ENCODE measurements at places on chromosomes 3 and 15.
A peak's percentile ranks its signal among the peaks of the same experiment; 100 is the strongest.

- no peak for DNase-seq
These were observed 229.9 kb downstream of the NR2F2 start for GRCh38 chr15:96560246-96560895.

- DNase-seq, result peak; percentile 39
These were observed 91.0 kb downstream of the FOXP1 start for GRCh38 chr3:71492566-71492965.

DNA sequence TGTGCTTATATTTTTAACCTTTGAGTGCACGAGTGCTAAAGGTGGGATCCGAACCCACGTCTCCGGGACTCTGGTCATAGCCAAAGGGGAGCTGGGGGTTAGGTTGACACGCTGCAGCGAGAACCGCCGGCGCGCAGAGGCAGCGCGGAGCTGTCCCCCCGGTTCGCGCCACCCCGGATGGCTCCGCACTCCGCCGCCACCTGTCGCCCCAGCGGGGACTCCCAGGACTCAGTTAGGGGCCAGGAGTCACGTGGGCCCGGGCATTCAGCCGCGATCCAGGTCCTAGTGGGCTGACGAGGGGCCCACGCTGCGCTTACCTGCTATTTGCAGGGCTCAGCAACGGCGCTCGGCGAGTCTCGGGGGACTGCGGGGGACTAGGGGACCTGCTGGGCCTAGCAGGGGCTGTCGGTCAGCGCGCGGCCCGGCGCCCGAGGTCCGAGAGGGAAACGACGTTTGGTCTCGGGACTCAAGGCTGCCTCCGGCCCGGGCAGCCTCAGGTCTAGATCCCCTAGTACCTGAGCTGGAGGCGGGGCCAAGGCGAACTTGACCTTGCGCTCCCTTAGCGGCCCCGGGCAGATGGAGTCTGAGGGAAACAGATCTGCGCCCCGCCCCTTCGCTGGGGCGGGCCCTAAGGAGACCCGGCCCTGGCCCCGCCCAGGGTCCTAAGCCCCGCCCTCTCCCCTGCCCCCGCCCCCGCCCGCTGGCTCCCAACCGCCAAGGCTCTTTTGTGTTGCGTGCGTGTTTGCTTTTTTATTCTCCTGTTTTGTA is at the start of gene NMNAT3:
TSS of gene NMNAT3 (minus strand) at position 585 of the 768 bp plus-strand sequence. CDS start 50,248 bp downstream, outside the sequence.
- peak; percentile 95 for DNase-seq

GRCh38 chr3:183896610-183897009 is 11.9 kb upstream of the PARL start:
- no peak for DNase-seq

- DNase-seq, result no peak
These were observed 66.1 kb upstream of the RORA start for GRCh38 chr15:61295239-61295638.

DNA sequence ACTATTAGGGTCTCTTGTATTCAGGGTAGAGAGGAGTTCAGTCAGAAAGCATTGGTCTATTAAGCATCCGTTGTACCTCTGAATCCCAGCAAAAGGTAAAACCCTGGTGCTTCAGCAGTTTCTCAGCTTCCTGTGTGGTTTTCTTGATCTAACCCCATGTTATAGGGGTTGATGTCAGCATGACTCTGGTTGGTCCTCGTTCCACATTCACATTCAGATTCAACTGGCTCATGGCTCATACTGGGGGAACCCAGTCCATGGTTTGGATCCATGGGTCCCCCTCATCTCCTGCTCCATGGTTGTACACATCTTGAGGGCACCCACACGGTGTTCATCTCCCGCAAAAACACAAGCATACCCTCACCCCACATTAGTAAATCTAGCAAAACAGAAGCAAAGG is 47.7 kb upstream of the C2CD4B start:
- DNase-seq, result no peak

DNA sequence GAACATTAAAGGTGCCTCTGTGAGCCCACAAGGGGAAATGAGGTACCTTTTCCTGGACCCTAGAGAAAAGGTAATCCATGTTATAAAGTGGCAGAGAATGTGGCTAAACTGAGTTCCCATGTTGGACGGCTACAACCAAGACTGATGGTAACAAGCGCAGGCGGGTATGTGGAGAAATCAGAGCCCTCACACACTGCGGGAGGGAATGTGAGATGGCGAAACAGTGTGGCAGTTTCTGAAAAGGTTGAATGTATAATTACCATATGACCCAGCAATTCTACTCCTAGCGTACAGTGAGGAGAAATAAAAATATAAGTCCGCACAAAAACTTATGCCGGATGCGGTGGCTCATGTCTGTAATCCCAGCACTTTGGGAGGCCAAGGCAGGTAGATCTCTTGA is 24.1 kb upstream of the SHISA5 start:
- no peak for DNase-seq

GRCh38 chr15:27669641-27670040 is 429.5 kb downstream of the OCA2 start:
- DNase-seq, result no peak

GRCh38 chr3:65905771-65906170 is 132.9 kb downstream of the MAGI1 start:
- no peak for DNase-seq

- DNase-seq, result no peak
These were observed 139.9 kb downstream of the ROBO2 start for GRCh38 chr3:77179762-77180161.

- no peak for DNase-seq
These were observed 140.1 kb downstream of the SMAD6 start for GRCh38 chr15:66841953-66842681.

GRCh38 chr3:111173328-111173900 is 101.8 kb downstream of the NECTIN3 start:
- DNase-seq, result no peak

GRCh38 chr3:72310419-72311380 is 525.8 kb upstream of the PROK2 start:
- peak; percentile 70 for DNase-seq

DNA sequence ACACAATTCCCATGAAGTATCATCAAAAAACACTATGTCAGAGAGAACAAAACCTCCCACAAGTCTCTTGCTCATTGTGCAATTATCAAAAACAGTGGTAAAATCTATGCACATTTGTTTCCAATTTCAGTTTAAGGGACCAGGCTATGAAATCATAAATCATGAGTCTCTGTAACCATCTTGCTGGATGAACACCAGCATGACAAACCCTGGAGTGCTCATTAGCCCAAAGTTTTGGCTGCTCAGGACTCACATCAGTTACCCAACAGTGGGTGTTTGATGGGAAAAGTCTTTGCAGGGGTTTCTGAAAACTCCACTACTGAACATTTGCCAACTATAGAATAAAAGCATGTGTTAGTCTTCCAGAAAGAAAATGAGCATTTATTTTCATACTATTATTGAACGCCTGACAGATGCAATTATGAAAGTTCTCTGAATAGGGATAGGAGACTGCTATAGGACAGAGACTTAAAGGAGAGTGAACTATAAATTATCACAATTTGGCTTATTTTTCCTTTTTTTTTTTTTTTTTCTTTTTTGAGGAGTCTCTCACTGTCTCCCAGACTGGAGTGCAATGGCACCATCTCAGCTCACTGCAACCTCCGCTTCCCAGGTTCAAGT is 240.8 kb upstream of the KCNMB2 start:
- DNase-seq, result no peak

DNA sequence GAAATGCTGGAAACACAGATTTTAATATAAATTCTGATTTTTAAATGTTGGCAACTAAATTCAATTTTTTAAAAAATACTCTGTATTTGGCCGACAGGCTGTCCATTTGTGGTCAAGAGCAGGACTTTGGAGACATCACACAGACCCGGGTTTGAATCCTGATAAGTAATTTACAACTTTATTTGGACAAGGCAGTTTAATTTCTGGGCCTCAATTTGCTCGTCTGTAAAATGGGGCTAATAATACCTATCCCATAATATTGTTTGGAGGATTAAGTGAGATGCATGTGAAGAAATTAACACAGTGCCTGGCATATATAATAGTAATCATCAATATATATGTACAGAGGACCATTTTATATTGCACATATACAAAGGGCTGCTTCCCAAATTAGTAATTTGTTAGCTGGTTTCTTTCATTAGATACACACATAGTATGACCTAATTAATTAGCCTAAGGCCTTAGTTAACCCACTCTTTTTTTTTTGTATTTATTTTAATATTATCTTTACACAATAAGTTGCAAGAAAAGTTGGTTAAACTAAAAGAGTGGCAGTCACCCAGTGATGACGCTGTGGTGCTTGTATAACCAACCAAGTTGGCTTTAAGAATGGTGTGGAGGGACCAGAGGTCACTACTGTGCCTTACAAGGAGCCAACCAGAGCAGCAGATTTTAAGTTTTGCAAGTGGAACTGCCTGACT is 665 bp downstream of the PIGB start:
- peak; percentile 19 for DNase-seq

GRCh38 chr3:60081381-60082095 is 1031.7 kb upstream of the CFAP20DC start:
- no peak for DNase-seq

DNA sequence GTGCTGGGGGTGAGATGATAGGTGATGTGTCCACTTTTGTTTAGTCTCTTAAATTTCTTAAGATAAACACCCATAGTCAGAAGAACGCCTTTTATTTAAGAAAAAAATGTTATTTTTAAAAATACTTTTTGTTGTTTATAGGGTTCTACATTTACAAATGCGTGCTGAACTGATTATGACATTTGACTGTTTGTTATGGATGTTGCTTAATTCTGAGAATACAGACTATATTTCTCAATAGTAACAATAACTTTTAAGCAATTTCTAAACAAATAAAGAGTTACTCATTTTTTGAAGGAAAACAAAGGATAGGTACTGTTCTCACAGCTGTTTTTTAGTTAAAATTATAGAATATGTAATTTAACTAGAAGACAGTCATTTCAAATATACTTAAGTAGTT is 249.9 kb upstream of the GBE1 start:
- DNase-seq, result no peak

DNA sequence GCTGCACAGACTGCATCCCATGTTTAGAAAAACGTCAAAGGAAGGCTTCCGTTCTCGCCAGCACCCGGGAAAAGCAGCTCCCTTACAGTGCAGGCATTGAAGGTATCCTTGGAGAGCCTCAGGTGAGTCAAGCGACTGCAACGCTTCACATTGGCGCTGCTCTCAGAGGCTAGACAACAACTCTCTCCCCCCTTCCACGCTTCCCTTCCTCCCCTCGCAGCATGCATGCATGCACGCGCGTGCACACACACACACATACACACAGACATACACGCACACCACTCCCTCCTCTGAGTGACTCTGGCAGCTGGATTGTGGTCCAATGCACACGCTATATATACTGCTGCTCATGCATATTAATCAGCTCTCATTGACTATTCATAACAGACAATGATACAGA is 191.1 kb downstream of the PDZRN3 start:
- DNase-seq, result no peak

DNA sequence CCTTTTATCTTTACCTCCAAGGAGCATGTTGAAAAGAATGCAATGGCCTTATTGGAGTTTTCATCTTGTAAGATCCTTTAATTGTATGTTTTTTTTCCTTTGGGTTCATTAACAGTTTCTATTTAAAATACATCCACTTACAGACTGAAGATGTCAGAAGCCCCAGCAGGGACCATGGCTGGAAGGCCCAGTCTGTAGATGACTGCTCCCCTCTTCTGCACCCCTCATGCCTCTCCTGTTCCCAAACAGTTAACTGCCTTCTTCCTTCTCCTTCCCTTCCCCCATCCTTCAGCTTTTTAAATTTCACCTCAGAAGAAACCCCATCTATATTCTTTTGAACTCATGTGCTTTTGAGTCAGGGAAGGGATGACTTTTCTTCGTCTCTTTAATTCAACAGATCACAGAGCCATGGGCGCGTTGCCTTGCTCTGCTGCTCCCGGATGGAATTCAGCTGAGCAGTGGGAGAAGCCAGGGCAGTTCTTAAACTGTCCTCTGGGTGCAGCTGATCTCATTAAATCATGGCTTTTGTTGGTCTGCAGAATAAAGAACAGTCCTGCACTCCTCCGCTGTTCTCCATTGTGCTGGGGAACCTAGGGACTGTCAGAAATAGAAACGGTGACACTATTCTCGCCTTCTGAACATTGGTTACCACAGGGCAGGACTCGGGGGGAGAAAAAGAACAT is 71.5 kb upstream of the EIF1B start:
- DNase-seq, result no peak

DNA sequence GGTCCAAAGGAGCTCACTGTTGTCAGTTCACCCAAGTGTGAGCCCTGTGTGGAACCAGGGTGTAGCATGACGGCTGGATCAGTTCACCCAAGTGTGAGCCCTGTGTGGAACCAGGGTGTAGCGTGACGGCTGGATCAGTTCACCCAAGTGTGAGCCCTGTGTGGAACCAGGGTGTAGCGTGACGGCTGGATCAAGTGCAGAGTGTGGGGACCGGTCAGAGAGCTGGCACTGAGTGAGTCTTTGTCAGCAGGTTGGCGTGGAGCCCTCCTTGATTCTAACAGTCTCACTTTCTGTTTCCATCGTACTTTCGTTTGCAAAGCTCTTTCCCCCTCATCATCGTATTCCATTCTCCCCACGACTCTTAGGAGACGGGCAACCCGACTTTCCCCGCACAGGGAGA is 57.9 kb upstream of the DLG1 start:
- DNase-seq, result no peak

- no peak for DNase-seq
These were observed 82.9 kb upstream of the PXYLP1 start for GRCh38 chr3:141148770-141149169.

DNA sequence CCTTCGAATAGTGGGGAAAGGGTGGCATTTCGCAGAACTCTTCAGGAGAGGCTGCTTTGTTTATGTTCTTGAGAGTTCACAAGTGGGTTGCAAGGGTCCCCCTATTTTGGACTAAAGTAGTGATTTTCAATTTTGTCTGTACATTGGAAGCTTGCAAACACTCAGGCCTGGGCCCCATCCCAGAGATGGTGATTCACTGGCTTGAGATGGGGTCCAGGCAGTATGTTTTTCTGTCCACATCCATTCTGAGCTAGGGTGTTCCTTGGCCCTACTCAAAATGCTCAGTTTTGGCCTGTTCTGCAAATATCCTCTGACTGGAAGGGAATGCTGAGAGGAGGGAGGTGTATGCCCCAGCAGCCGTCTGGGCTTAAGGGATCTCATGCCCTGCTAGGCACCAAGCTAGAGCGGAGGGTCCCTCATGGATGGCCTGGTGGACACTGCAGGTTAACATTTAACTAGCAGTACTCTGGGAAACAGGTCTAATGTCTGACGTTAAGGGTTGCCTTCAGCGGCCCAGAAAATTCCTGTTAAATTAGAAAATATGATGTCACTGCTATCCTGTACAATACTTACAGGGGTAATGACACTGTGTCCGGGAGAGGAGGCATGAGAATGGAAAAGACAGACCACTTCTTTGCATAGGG is 181.4 kb downstream of the OPA1 start:
- DNase-seq, result no peak

GRCh38 chr3:133460809-133461208 is 61.0 kb downstream of the BFSP2 start:
- DNase-seq, result no peak

DNA sequence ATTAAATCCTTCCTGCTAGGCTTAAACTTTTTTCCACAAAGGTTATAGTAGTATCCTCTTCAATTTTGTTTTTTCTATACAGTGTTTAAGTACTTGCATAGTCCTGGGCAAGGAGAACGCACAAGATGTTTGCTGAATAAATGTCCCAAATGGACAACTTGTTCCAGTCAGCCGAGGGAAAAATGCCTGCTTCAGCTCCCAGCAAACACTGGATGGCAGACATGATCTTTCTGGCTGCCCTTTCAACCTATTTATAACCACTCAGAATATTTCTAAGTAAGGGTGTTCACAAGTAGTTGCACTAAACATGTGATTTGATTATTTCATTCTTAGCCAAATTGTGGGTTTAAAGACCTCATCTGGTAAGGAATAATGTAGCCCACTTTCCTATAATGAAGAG is 29.8 kb downstream of the GNB4 start:
- no peak for DNase-seq

- DNase-seq, result no peak
These were observed 250.6 kb upstream of the CMC1 start for GRCh38 chr3:27990837-27991236.
